ENCODE measurements at places on chromosomes 6 and 20. TPM values are rescaled to one million over a fixed set of nuclear protein-coding genes. Genes with fewer than 3 reads are reported as not detected.
A peak's percentile ranks its signal among the peaks of the same experiment; 100 is the strongest.

DEFB126 gene
- total RNA-seq: not detected

DNA sequence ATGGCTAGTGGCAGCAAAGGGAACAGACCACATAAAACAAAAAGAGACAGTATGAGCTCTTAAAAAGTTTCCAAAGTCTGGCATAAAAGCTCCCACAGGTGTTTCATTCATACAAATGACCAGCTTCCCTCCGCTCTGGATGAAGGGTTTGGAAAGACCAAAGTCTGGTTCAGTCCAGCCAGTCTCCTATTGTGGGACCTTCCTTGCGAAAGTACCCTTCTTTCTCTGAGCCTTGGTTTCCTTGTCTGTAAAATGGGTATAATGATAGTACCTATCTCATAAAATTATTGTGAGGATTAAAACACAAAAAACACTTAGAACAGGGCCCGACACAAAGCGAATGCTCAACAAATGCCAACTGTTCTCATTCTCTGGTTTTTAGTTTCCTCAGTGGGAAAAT is 77.2 kb downstream of the UNC5CL start:
- no peak for DNase-seq

DNA sequence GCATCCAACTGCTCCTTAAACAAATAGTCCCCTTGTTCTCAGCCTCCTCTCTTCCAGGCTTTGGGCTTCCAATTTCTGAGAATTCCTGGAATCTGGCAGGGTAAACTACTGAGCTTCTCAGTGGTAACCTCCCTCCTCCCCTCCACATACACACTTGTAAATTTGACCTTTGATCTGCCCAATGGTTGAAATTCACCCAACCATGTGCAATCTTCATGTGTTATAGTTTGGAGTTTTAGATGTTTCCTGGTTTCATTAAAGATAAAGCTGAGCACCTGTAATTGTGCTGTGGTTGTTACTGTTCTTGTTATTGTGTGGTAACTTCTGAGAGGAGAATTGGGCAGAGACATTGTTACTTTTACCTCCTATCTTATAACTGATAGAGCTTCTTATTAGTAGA is 328.4 kb downstream of the TPBG start:
- DNase-seq: no peak

GRCh38 chr20:4027590-4028265 is 12.4 kb upstream of the RNF24 start:
- DNase-seq: no peak

DNA sequence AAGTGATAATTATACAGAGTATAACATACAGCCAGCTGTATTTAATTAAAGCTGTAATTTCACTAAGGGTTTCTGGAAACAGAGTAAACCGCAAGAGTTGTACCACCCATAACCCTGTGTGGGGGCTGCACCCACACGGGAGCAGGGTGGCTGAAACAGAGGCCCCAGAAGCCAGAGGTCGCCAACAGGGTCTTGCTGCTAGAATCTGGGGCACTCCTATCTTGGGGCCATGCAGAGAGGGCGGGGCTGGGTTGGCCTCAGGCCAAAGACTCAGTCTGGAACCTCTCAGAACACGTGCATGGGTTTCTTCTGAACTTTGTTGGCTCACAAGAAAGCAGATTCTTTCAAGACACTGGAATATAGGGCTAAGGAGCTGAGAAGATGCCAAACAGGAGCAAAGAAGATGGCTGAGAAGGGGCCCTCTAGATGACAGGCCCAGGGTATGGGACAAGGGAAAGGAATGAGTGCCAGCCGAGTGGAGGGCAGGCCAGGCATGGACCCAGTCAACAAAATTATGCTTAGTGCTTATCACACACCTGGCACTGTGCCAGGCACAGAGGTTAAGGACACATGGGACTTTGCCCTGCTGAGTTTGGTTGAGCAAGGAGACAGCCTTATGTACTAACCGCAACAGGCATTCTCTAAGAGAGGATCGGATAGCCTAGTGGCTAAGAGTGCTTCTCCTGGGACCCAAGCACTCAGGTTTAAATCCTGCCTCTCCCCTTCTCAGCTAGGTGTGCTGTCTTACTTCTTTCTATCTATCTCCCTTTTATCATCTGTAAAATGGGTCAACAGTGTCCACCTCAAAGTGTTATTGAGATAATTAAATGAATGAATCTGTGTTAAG is 96.6 kb upstream of the FOXP4 start:
- DNase-seq: no peak

DNA sequence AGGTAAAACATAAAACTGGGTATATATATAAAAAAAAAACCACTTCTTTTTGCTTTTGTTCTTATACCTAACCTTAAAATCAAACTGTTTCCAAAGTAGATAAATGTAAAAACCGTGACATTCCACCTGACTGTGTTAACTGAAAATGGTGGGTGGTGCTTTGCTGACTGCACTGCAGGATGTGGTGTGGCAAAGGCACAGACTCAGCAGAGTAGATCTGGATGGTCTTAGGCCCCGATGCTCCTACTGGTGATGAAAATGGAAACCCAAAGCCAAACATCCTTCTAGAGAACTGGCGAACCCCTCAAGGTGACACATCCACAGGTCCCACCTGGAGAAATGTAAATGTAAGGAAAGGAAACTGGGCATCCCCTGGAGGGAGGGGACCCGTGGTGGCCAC is 8.9 kb downstream of the TGIF2 start:
- no peak for DNase-seq

KIF6 gene
- not detected for total RNA-seq

- DNase-seq: no peak
Measured at GRCh38 chr6:47532981-47533585, 55.5 kb downstream of the CD2AP start.

GRCh38 chr20:58797371-58798338 is 53.0 kb downstream of the GNAS-AS1 start:
- no peak for DNase-seq

GRCh38 chr6:38481851-38482250 is 157.9 kb downstream of the BTBD9 start:
- no peak for DNase-seq

DNA sequence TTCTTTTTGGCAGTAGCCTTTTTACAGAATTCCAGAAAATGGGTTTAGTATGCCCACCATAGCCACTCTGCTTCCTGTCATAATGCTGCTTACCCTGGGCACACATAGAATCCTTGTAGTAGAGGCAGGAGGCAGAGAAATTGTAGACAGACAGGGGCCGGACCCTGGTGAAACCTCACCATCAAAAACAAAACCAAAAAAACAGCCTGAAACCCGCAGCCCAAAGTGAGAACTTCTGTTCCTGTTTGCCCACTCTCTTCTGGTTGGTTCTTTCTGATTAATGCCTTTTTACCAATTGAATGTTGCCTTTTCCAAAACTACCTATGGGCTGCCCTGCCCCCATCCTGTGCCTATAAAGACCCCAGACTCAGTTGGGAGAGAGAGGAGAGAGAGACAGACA is 188.2 kb downstream of the CDKAL1 start:
- DNase-seq: no peak

DNA sequence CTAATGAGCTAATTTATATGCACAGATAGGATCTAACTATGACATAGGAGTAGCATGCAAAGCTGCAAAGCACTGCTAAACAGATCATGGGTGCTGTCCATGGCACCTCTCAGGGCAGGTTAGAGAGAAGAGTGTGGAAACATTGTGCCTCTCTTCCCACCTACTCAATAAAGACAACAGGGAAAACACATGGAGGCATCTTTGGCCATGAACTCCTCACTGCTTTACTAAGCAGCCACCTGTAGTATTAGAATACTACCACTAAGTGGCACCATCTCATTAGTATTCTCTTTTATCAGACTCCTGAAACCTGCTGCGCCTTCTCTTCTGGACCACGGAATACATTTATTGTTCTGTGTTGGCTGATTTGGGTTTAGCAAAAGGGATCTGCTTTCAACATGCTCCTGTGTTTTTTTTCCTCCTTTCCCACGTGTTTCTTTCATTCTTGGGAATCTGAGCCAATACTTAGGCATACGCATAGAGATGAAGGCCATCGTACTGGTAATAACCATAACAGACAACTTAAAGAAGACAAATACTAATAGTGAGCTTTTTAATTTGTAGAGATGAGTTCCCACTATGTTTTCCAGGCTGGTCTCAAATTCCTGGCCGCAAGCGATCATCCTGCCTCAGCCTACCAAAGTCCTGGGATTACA is 9.4 kb upstream of the HDDC2 start:
- DNase-seq: peak; percentile 10

TRIM40 gene
- not detected for total RNA-seq

- DNase-seq: no peak
Measured at GRCh38 chr6:117399924-117400323, 25.8 kb downstream of the ROS1 start.

ZNF391 gene
- 0.72 TPM for total RNA-seq

GRCh38 chr6:46632053-46632452 is 20.6 kb downstream of the CYP39A1 start:
- DNase-seq: no peak

ULBP2 gene
- total RNA-seq: 7.2 TPM

DNA sequence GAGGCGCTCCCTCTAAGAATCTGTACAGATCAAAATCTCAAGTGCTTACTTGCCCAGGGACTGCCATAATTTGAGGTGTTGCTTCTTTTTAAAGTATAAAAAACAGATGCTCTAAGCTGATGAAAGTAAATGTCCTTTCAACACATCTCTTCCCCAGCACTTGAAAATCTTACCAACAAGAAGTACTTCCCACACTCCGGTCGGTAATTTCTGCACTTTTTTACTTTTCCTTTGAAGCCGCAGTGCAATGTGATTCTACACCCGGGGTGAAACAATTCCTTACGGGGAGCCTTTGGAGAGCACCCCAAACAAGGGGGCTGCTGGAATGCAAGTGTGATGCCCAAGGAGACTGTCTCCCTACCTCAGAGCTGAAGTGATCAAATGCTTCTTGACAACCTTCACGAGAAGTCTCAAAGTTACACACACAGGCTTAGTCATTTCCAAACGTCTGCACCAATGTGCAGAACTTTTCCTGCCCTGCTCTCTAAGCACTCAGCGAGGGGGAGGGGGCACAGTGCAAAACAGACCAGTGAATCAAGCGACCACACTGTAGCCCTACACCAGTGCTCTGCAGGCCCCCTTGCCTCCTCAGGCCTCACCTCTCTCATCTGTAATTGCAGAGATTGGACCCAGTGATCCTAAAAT is 56.7 kb downstream of the ATXN1 start:
- no peak for DNase-seq

DNA sequence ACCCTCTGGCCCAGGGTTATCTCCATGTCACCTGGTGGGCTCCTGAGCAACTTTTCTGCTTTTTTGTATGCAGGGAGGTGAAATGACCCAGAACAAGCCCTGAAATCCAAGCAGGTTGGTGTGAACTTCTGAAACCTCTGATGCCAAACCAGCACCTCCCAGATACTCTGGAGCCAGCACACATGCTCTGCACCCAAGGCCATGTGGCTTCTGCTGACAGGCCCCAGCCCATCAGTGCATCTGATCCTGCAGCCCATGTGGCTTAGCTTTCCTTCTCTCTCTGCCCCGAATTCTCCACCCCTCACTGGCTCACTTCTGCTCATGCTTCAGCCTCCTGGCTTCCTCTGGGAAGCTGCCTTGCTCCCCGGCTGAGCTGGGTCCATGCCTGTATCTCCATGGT is 59.3 kb upstream of the RPS6KA2 start:
- DNase-seq: no peak

GRCh38 chr6:147738099-147738498 is 229.6 kb downstream of the SAMD5 start:
- no peak for DNase-seq

DNA sequence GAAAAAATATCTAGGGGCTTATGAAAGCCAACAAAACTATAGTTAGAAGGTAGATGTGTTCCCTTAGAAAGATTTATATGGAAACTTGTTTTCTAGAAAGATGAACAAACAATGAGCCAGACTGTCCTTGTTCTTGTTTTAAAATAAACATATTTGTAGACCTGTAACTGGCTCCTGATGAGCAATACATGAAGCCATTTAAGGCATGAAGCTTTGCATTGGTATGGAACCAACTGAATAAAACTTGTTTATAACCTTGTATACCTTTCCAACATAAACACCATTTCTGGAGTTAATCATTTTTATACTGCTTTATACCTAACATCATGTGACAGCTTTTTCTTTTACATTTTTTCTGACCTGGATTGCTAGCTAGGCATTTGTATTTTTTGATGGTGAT is 247.8 kb downstream of the PRL start:
- DNase-seq: no peak

PPARD gene
- 21.5 TPM for total RNA-seq

GRCh38 chr20:15362849-15363248 is 1025.4 kb upstream of the FLRT3 start:
- no peak for DNase-seq

EEF1A2 gene
- total RNA-seq: 0.42 TPM

DNA sequence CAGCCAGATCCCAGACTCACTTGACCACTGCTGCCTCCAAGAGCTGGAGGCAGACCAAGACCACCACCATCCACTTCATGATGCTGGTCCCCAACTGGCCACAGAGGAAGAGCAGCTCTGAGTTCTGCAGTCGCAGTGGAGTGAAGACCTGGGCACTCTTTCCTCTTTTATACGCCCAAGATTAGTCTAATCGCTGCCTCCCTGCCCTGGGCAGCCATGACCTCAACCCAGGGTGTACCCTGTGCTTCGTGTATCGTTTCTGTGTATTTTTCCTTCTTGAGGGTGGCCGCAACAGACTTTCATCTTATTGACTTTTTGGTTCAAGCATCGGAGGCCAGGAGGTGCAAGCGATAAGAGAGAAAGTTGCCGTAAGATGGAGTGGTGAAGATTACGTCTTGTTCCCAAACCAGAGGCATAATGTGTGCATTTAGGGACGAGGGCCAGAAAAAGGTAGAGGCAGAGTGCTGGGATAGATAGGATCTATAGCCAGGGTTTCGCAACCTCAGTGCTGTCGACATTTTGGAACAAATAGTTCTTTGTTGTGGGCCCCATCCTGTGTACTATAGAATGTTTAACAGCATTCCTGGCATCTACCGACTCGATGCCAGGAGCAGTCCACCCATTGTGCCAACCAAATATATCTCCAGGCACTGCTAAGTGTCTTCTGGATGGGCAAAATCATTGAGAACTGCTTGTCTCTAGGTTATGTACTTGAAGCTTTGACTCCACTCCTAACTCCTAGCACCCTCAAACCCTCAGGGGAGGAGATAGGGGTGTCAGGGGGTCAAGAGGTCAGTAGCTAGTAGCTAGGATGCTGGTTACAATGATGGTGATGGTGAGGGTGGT is at the start of gene PGC:
PGC (minus strand) TSS at position 142 of the 846 bp plus-strand sequence; CDS start at position 79, 63 bp downstream.
- DNase-seq: no peak

NEURL2 gene
- 1.7 TPM for total RNA-seq

SF3B5 gene
- total RNA-seq: 171 TPM

DNA sequence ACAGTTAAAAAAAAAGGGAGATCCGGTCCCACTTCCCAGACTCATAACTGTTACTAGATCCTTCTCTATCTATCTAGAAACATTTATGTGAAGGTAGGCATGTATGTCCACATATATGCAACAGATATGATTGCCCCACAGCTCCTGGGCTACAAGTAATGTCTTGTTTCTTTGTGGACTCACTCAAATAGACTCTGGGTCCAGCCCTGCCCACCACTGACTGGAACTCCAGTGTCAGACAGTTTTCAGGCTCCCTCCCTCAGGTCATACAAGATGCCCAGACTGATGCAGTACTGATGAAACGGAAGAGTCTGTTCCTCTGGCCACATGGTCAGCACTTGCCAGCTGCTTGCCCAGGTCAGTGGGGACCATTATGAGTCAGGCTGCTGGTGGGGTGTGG is 30.8 kb upstream of the IER3 start:
- no peak for DNase-seq

ACAT2 gene
- total RNA-seq: 23.3 TPM

GLP1R gene
- total RNA-seq: not detected

- no peak for DNase-seq
Measured at GRCh38 chr6:43078691-43079090, 2.6 kb downstream of the PTK7 start.

BHLHE23 gene
- 0.44 TPM for total RNA-seq

SOBP gene
- total RNA-seq: 0.19 TPM

GATA5 gene
- total RNA-seq: not detected

Data from CD8-positive, alpha-beta T cell (primary cell).